ENCODE measurements at places on chromosomes 3 and 15.
A peak's percentile ranks its signal among the peaks of the same experiment; 100 is the strongest.

GRCh38 chr15:70494852-70495571 lies 268.3 kb downstream of the UACA start:
- no peak for DNase-seq

GRCh38 chr15:48112242-48112641 lies 8.5 kb upstream of the SLC24A5 start:
- DNase-seq = peak; percentile 37

GRCh38 chr15:31442699-31443111 lies 116.1 kb downstream of the KLF13 start:
- DNase-seq = no peak

DNA sequence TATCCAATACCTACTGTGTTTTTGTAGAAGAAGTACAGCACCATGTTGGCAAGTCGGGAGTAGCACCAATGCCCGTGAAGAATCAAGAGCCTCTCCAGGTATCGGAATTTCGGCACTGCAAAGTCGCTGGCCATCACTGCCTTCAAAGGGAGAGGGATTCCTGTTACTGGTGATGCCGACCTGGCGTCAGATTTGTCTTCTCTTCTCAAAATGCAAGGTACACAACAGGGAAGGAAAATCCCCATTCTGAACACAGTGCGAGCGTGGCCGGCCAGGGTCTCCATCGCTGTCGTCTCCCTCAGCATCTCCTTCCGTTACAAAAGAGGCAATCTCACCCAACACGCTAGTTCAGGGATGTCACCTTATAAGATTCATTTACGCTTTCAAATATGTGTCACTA lies 175.4 kb downstream of the ATP10A start:
- DNase-seq = no peak

DNA sequence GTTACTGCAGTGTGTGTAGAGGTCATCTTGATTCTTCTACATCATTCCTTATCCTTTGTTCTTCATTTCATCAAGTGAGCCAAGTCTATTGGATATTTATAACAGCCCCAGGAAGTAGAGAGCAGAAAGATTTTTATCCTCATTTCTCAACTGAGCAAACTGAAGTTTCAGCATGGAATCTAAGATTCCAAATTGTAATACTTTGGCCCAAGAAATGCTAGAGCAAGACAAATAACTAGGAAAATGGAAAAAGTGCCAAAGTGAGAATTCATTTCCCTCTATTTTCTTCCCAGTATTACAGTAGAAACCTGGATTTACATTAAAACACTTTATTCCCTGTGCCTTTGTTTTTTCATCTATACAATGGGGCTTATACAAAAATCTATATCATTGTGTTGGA lies 346.8 kb downstream of the ARPP21 start:
- DNase-seq = no peak

GRCh38 chr3:192816351-192816750 lies 89.0 kb upstream of the FGF12 start:
- peak; percentile 53 for DNase-seq

DNA sequence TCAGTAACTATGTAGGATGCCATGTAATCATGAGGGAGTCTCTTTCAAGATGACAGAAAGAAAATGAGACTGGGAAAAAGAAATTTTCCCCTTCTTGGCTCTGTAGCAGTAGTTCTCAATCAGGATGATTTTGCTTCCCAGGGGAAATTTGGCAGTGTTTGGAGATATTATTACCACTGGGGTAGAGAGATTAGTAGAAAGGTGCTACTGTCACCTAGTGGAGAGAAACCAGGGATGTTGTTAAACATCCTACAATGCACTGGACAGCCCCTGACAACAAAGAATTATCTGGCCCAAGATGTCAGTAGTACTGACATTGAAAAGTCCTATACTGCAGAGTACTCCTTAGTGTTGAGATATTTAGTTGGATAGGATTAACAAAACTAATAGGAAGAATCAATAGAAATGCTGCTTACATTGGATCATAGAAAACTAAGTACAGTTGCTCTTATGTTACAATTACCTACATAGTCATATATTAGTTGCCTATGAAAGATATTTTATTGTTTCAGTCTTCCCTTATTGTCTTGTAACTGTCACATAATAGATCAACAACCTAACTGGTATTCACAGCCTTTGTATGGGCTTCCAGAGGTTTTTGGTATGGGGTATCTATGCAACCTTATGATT lies 433.3 kb downstream of the RAP2B start:
- peak; percentile 46 for DNase-seq

DNA sequence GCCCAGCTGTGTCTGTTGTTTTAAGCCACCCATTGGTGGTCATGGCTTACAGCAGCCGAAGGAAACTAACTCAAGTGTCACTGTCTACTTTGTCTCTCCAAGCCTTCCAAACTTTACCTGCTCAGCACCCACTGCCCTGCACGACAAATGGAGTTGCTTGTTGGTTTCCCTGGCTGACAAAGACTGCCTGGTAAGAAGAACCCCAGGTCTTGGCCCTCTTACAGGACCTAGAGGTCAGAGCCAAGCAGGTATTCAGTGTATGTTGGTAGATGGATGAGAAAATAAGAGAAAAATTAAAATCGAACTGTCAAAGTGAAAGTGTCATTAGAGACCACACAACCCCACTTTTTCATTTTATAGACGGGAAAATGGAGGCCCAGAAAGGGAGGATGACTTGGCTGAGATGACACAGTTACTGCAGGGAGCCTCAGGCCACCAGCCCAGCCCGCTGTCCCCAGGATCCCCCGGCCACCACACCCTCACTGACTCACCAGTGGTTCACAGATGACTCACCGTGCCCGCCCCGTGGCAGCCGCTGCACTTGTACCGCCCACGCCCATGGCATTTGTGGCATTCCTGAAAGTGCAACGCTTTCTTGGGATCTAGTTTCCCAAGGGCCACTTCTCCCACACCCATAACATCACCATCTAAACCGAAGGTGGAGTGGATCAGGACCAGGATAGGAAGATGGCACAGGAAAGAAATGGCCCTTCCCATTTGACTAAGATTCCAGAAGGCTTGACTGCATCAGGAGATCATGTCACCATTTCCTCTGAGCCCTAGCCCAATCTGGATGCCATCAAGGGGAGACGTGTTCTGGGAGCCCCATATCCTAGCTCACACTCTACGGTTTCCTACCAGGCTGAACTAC lies 15.2 kb downstream of the SSUH2 start:
- no peak for DNase-seq

GRCh38 chr3:49841126-49841696 lies 15.2 kb downstream of the TRAIP start:
- DNase-seq = no peak

GRCh38 chr3:129535075-129535474 lies 6.6 kb downstream of the RHO start:
- no peak for DNase-seq

DNA sequence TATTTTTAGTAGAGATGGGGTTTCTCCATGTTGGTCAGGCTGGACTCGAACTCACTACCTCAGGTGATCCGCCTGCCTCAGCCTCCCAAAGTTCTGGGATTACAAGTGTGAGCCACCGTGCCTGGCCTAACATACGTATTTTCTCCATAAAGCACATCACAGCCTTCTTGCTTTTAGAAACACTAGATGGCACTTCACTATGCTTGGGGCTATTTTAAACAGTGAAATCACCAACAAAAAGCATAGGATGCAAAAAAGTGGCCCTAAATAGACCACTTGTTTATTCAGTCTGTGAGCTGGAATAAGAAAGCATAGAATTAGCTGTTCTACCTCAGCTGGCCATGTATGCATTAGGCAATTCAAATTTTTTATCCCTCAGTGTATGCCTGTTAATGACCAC lies 46.0 kb downstream of the PRICKLE2 start:
- DNase-seq = no peak

Data from Ammon's horn (tissue), 1 donor.